Spleen (tissue), 13 donors: ENCODE measurements at places on chromosomes 16 and 17. TPM values are rescaled to one million over a fixed set of nuclear protein-coding genes. Genes with fewer than 3 reads are reported as not detected.

The KRT9 gene
- total RNA-seq: not detected

The CORO6 gene
- total RNA-seq: 0.81 TPM

The KCNG4 gene
- total RNA-seq: not detected

The LLGL2 gene
- 97.8 TPM for total RNA-seq

GRCh38 chr16:49855280-49855821 is 561 bp downstream of the ZNF423 start:
- DNase-seq: peak; percentile 93
